ENCODE measurements at places on chromosomes 11 and 22.
A peak's percentile ranks its signal among the peaks of the same experiment; 100 is the strongest.

GRCh38 chr22:17675584-17675983 lies 37.0 kb downstream of the BCL2L13 start:
- DNase-seq: no peak

- no peak for DNase-seq
Observed at GRCh38 chr11:134802116-134802515, 390.1 kb upstream of the B3GAT1 start.

GRCh38 chr22:50526834-50527801 lies 1.7 kb upstream of the SCO2 start:
- DNase-seq: no peak

DNA sequence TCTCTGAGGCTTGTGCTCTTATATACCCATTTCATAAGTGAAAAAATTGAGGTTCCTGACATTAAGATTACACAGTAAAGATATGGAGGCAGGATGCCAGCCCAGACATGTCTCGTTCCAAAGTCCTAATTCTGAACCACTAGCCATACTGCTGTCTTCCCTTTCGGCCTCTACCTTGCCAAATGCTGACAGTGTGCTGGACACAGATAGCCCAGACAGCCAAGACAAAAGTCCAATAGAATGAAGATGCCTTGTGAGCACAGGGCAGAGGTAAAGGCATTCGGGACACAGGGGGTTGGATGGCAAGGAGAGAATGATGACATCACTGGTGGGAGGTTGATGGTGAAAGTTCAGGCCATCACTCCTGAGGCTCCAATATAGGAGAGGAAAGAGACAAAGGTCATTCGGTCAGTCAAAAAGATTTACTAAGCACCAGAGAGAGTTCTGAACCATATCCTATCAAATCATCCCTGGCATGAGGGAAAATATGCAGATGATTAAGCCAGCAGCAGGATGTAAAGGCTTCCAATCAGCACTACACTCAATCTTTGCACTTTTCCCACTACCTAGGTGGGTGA lies 174.0 kb upstream of the MTMR2 start:
- no peak for DNase-seq

- DNase-seq: no peak
Observed at GRCh38 chr11:121540627-121541026, 87.9 kb upstream of the SORL1-AS1 start.

GRCh38 chr11:73856031-73856567 lies 20.5 kb downstream of the COA4 start:
- DNase-seq: no peak

GRCh38 chr11:19607656-19608360 lies 104.8 kb upstream of the NAV2 start:
- no peak for DNase-seq

DNA sequence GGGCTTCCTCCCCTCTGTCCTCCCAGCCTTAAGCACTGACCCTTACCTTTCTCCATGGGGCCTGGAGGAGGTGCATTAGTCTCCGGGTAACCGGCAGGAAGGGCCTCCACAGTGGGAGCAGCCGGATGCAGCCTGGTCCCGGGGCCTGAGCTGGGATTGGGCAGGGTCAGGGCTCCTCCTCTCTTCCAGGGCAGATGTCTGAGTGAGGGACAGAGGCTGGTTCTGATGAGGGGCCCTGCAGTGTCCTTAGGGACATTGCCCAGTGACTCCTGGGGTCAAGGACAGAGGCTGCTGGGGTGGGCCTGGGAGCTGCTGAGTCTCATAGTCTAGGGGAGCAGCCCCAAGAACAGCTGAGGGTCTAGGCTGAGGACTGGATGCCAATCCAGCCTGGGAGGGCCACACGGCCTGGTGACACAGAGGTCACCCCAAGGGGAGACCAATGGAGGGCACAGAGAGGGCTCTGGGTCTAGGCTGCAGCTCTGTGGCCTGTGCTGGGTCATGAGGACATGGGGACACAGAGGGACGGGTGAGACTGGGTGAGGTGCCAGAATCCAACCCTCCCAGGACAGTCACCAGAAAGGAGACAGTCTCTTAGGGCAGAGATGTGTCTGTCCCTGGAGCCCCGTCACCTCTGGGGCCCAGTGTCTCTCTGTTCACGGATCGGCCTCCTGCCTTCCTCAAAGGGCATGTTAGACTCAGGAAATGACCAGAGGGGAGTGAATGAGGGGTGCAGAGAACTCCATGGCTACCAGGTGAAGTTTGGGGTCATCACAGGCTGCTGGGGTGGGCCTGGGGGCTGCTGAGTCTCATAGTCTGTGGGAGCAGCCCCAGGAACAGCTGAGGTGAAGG lies 6.5 kb downstream of the IGLL5 start:
- DNase-seq: peak; percentile 84

DNA sequence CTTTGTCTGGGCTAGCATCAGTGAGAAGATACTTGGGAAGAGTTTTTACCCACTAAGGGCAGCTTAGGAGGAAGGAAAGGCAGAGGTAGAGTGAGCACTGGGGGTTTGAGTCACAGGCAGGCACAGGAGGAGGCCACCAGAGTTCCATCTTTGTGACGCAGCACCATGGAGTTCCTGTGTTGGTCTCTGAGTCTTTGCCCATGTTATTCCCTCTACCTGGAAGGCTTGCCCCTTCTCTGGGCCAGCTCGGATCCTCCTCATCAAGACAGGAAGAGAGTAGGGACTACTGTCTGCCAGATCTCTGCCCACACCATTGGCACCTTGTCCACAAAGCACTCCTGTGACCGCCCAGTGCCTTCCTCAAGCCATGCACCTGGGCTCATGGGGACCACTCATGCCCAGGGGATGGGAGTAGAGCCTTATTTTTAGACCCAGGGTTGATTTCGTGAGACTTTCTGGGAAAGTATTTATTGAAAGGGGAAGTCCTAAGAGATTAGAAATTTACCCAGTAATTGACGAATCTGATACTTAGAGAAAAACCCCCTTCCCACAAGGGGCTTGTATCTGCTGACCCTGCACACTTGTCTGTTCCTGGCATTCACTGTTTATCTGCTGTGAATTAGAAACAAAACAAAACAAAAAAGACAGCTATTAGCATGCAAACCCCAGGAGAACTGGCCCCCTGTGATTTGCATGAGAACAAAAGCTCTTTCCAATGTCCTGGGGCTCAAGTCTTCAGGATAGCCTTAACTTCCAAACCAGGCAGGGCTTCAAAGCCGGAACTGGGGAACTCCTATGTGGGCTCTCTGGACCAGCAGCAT lies 35.9 kb upstream of the MYEOV start:
- peak; percentile 75 for DNase-seq

DNA sequence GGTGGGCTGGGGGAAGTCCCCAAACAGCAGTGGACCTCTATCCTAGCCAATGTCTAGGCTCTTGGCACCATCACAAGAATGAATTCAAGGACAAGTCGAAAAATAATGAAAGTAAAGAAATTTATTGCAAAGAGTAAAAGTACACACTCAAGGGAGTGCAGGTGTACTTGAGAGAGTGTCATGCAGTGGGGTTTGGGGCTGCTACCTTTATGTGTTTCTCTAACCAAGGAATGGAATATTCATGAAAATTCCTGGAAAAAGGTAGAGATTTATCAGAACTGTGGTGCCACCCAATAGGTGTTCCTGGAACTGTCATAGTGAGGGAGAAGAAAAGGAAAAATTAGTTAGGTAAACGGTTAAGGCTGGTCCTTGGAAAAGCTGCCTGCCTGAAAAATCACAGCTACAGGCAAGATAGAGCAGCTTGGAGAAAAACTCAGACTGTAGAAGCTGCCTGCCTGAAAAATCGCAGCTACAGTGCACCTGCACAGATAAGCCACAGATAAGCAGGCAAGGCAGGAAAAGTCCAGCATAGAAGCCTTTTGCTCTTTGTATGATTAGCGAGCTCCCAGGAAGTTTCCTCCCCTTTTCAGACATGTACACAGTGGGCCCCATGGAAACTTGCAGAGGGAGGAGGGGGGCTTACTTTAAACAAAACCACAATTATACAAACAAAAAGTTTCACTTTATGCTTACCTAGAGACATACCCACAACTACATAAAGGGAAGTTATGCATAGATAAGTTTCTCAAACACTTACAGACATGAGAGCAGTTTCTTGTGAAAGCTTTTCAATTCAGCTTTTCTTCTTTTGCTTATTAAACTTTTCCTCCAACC lies 71.4 kb upstream of the B3GNT6 start:
- DNase-seq: no peak

DNA sequence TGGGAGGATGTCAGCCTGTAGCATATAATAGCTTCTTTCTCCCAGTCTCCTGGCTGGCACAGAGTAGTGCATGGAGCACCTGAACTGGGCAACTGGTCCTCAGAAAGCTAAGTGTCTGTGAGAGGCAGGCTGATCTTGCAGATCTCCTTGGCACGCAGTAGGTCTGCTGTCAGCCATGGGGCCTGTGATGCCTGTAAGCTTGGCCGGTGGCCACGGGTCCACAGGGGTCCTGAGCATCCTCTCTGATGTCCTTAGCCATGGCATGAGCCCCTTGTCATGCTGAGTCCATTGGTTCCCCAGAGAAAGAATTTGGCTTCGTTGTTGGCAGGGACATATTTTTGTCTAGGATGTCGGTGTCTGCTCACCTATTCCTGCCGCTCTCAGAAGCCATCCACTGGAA lies 25.0 kb downstream of the AMPD3 start:
- DNase-seq: peak; percentile 67

DNA sequence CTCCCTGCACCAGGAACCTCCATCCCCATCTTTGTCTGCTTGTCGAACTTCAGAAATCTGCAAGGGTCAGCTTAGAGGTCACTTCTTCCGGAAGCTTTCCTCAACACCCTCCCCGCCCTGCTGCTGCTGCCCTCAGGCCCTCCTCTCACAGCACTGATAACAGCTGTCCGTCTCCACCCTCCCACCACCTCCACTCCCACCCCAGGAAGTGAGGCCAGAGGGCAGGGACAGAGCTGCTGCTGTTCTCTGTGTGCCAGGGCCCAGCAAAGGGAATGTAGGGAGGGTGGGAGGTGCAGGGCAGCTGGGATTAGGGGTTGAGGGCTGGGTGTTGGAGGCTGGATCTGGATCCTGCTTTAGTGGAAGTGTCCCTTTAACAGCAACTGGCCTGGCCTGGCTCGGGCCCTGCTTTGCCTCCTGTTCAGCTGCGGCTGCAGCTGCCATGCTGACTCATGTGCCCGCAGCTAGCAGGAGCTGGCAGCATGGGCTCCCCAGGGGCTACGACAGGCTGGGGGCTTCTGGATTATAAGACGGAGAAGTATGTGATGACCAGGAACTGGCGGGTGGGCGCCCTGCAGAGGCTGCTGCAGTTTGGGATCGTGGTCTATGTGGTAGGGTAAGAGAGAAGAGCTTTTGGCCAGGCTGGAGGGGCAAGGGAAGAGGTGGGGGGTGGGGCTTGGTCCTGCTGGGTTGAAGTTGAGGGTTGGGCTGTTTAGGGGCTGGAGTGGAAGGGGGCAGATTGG lies at the start of gene P2RX6:
Gene P2RX6 (plus strand): TSS at position 440 of the 740 bp plus-strand sequence. CDS start 10 bp downstream, at position 450.
- DNase-seq: no peak

DNA sequence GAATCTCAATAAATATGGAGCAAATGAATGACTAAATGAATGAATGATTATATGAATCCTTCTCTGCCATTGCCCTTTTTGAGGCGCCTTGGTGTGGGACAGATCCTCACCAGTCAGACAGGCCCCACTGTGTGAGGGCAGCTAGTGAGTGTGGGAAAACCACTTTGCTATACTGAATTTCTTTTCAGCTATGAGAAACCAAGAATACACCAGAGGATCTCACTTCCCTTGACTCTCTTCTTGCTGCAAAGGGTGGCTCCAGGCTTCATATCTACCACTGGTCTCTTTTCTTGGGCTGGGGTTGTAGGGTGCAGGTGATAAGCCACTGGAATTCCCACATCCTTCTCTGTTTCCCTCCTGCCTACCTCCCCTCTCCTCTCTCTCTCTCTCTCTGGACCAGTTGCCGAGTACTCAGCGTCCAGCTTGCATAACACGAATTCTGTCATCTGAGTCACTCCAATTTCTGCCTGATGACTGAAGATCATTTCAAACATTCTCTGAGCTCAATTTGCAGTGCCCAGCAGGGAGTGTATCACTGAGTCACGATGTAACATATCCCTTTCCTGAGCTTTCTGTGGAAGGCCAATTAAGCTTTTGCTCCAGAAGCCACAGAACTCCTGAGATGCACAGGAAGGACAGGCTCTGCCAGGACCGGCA lies 304.3 kb upstream of the NCAM1 start:
- no peak for DNase-seq

DNA sequence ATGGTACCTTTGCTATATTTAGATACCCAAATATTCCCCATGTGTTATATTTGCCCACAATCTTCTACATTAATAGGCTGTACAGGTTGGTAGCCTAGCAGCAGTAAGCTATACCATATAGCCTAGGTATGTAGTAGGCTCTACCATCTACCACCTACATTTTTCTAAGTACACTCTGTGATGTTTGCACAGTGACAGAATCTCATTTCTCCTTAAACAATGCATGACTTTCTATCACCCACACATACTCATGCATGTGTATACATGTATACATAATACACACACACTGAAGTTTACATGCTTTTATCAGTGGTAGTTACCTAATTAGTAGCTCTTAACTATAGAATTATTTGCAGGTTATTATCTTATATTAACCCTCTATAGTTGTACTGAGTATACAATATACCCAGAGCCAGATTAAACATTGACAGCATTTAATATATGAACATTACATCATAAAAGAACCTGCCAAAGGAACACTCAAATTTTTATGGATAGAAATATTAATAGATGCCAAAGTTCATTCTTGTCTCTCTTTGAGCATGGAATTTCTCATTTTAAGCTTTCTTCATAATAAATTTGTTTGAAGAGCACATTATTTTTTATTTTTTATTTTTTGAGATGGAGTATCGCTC lies 51.4 kb downstream of the ELP4 start:
- DNase-seq: no peak

GRCh38 chr11:85431319-85431718 lies 195.8 kb downstream of the DLG2 start:
- DNase-seq: no peak

GRCh38 chr22:39718206-39718605 lies 147.7 kb downstream of the CACNA1I start:
- no peak for DNase-seq

DNA sequence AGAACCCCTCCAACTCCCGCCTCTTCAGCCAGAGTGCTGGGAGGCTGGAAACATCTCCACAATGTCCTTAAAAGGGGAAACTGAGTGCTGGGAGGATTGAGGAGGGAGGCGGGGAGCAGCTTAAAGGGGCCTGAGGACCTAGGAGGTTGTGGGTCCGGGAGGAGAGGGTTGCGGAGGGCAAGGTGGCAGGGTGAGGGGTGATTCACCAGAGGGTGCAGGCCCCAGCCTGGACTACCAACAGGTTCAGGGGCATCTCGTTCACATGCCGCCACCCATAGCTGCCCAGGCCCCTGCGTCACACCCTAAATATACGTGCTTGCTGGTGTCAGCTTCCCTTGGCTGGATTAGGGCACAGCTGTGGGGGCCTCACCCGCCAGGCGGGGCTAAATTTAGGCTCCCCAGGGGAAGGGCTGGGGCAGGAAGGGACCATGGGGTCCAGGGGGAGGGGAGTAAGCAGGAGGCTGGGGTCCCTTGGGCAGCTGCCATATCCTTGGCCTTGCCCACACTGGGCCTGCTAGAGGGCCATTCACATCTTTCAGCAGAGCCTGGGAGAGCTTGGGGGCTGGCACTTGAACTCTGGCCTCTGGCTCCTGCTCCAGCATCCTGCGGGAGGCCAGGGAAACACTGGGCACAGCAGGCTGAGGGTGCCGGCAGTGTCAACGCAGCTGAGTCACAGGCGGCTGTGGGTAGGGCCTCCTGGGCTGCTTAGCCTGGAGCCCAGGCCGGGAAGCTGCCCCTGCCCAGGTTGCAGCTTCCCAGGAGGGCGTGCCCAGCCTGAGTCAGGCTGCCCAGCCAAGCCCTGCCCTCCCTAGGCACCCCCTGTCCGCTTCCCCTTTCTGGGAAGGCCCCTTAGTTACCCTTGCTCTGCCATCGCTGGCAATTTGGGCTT lies 1.3 kb downstream of the EHBP1L1 start:
- DNase-seq: peak; percentile 96

Data from mesenteric fat pad (tissue), 1 donor.